Liver (tissue), 10 donors: ENCODE measurements at places on chromosomes 5 and 9. TPM values are rescaled to one million over a fixed set of nuclear protein-coding genes. Genes with fewer than 3 reads are reported as not detected.

GRCh38 chr5:148972974-148973374 lies 89.9 kb downstream of the SH3TC2 start:
- H3K27ac ChIP-seq, result no peak overlapping the region
- no peak for DNase-seq
- no peaks in the 10 kb centered on the region for H3K27me3 ChIP-seq
- H3K4me3 ChIP-seq, result no peak overlapping the region

DNA sequence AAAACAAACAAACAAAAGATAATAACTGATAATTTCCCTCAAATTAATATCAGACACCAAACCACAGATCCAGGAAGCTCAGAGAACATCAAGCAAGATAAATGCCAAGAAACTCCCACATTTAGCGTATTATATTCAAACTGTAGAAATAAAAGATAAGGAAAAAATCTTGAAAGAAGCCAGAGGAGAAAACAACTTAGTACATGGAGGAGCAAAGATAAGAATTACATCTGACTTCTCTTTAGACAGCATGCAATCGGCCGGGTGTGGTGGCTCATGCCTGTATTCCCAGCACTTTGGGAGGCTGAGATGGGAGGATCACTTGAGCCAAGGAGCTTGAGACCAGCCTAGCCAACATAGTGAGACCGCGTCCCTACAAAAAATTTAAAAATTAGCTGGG lies 17.2 kb upstream of the MLANA start:
- no peaks in the 10 kb centered on the region for H3K36me3 ChIP-seq
- no peak for DNase-seq
- no peaks in the 10 kb centered on the region for H3K4me1 ChIP-seq
- no peak overlapping the region for H3K27ac ChIP-seq
- H3K27me3 ChIP-seq, result no peaks in the 10 kb centered on the region

GRCh38 chr9:127796225-127796813 lies 6.4 kb upstream of the FPGS start:
- no peaks in the 10 kb centered on the region for H3K27me3 ChIP-seq
- no peak overlapping the region for H3K4me3 ChIP-seq
- peak overlapping the region; percentile 63 for H3K27ac ChIP-seq
- DNase-seq, result no peak
- H3K36me3 ChIP-seq, result no peaks in the 10 kb centered on the region

RMRP gene
- total RNA-seq, result 5,304 TPM

FRRS1L gene
- 0.51 TPM for total RNA-seq

NR5A1 gene
- total RNA-seq, result not detected

PCDHGA7 gene
- 0.19 TPM for total RNA-seq

DNA sequence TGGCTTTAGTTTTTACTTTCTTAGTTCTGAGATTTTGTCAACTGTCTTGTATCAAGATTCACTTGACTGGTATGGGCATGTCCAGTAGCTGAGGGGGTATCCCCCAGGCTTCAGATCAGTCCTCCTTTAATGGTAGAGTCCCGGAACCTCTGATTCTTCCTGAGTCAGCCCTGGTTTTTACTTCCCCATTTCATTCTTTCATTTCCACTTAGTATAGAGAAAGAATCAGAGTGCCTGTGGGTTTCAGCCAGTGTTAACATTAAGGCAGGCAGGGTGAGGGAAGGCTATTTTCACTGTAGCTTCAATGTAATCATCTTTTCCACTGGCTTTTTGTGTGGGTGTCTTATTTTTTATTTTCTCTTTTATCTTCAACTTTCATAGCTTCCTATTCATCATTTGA lies 8.3 kb upstream of the COMMD10 start:
- H3K4me3 ChIP-seq, result no peak overlapping the region
- H3K27me3 ChIP-seq, result no peaks in the 10 kb centered on the region
- no peak for DNase-seq

DNA sequence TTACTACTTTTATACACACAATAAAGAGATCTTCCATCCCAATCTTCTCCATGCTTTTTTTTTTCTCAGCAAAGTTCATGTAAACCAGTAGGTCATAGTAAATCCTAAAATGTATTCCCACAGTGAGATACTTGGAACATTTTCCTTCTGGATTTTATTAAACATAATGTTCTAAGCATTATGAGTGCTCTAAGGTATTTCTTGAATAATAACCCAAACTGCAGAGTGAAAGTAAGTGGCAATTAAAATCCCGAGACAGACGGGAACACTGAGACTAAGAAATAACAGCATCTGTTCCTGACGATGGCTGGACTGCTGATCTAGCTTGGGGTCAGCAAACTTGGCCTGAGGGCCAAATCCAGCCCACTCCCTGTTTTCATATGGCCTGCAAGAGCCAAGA lies 359.8 kb downstream of the ARL15 start:
- no peaks in the 10 kb centered on the region for H3K4me1 ChIP-seq
- no peak overlapping the region for H3K4me3 ChIP-seq
- no peak overlapping the region for H3K27ac ChIP-seq

DNA sequence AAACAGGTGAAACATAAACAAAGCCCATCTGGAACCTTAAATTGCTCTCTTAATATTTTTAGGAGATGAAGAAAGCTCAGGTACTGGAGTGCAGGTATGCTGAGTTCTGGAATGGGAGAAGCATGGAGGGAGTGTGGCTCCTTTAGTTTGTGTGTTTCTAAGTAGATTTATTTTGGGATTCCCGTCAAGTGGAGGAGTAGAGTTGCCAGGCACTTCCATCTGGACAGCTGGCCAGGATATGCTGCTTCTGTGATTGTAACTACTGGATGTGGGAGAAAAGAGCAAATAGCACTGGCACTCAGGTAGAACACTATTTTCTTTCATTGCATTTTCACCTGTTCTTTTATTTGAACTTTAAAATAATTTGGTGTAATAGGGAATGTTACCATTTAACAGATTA lies 182.3 kb upstream of the MAST4 start:
- H3K27ac ChIP-seq, result no peak overlapping the region
- H3K4me1 ChIP-seq, result no peaks in the 10 kb centered on the region
- H3K36me3 ChIP-seq, result no peaks in the 10 kb centered on the region
- DNase-seq, result no peak

- no peak for DNase-seq
- no peaks in the 10 kb centered on the region for H3K4me1 ChIP-seq
- H3K27ac ChIP-seq, result no peak overlapping the region
- no peaks in the 10 kb centered on the region for H3K27me3 ChIP-seq
- no peaks in the 10 kb centered on the region for H3K36me3 ChIP-seq
- no peak overlapping the region for H3K4me3 ChIP-seq
These were observed 162.7 kb upstream of the NFIL3 start for GRCh38 chr9:91586282-91586681.

DNA sequence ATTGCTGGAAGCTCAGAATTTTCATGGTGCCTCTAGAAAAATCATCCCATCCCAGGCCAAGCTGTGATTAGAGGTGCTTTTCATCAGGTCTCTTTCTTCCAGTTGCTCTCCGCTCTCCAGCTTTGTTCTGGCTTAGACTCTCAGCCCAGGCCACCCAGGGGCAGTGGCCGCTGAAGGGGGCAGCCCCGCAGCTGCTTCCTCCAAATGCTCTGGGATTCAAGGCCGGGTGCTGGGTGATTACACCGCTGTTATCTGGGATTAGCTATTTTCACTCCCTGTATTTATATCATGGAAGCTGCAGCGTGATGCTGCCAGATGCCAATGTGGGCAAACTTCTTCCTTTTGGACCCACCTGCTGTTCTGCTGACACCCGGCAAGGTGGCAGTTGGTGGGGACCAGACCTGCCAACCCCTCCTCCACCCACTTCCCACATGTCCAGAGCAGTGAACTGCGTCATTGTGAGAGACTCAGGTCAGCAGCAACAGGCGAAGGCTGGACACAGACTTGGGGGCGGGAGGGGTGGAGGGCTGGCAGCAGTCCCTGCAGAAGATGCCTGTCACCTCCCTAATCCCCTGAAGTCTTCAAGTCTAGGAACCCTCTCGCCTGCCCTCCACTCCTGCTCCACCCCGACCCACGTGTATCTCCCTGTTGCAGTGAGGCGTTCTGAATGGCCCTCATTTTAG lies 33.9 kb upstream of the NKX2-5 start:
- no peaks in the 10 kb centered on the region for H3K4me1 ChIP-seq
- no peak overlapping the region for H3K4me3 ChIP-seq
- no peak overlapping the region for H3K27ac ChIP-seq
- no peak for DNase-seq
- no peaks in the 10 kb centered on the region for H3K36me3 ChIP-seq

- no peaks in the 10 kb centered on the region for H3K4me1 ChIP-seq
- no peaks in the 10 kb centered on the region for H3K27me3 ChIP-seq
- no peaks in the 10 kb centered on the region for H3K36me3 ChIP-seq
- no peak for DNase-seq
- H3K4me3 ChIP-seq, result no peak overlapping the region
These were observed 155.2 kb downstream of the ADAMTSL1 start for GRCh38 chr9:18629136-18629535.
